ENCODE measurements at places on chromosomes 2 and 18. TPM values are rescaled to one million over a fixed set of nuclear protein-coding genes. Genes with fewer than 3 reads are reported as not detected.

VWA3B gene
- 1.2 TPM for polyA plus RNA-seq

- peak; percentile 83 for DNase-seq
These were observed 47.0 kb downstream of the CYP27C1 start for GRCh38 chr2:127173057-127173456.

DNA sequence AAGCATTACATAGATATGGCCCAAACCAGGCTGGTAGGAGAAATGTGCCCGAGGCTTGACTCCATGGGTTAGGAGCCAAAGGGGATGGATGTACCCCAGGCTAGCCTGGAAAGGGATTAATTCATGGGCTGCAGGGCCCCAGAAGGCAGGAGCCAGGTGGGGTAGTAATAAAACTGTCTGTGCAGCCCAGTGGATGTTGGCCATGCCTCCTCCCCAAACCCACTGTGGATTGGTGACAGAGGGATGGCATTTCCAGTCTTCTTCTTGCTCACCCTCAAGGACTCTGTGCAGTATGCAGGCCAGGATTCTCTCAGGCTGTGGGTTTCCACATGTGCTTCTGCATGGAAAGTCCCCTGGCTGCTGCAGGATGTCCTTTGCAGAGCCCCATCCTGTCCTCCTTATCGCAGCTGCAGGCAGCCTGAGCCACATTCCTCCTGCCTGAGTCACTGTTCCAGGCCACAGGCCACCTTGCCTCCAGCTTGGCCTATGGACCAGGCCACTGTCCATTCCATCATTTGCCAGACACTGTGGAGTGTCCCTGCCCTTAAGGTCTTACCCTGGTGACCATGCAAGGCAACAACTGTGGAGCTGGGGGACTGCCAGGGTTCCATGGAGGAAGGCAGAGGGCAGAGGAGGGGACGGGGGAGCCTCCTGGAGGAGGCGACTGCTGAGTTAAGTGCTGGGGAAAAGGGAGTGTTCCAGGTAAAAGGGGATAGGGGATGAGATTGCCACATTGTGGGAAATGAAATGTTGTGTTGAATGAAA is 38.9 kb downstream of the INO80C start:
- DNase-seq, result peak; percentile 74

ANKRD30BL gene
- not detected for polyA plus RNA-seq

HOXD10 gene
- 1.5 TPM for polyA plus RNA-seq

HRH4 gene
- not detected for polyA plus RNA-seq

GRCh38 chr2:151904807-151905206 is 76.6 kb upstream of the ARL5A start:
- no peak for DNase-seq

DNA sequence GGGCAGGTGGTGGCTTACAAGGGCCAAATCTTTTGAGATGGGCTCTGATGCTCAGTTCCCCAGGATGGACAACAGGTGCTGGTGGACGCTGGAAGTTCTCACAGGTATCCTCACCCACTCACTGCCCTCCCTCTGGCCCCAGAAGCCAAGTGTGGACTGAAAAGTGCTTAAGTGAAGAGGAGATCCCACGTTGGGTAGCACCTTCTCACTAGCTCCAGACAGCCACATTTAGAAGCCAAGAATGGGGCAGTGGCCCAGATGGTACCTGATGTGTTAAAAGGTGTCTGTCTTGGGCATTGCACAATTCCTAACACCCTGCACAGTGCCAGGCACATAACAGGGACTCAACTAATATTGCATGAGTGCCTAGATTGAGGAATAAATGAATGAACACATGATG is 115.3 kb upstream of the TEX51 start:
- no peak for DNase-seq

- no peak for DNase-seq
These were observed 894.7 kb downstream of the TMEM182 start for GRCh38 chr2:103656558-103656957.

GRCh38 chr2:1708476-1709334 is 35.6 kb downstream of the PXDN start:
- DNase-seq, result peak; percentile 67

DNA sequence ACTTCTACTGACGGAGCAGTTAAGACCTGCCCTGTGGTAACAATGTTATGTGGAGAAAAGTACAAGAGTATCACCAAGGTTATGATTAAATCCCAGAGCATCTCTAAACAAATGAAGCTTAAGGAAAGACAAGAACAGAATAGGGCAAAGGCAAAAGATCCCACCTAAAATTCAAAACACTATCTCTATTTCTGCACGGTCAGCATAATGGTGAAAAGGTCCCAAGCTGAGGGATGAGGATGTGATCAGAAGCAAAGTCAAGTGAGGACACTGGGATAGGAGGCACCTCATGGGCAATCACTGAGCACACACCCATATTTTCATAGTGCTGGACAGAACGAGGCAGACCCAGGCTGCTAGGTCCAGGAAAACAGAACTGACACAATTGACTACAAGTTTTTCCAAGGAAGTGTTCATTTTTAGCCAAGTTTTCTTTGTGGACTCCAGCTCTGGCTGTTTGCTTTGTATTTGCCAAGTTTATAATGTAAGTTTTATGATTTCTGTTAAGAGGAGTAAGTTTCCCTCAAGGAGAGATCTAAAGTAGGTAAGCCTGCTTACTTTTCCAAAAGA is 77.8 kb downstream of the NCKAP5 start:
- no peak for DNase-seq

DNA sequence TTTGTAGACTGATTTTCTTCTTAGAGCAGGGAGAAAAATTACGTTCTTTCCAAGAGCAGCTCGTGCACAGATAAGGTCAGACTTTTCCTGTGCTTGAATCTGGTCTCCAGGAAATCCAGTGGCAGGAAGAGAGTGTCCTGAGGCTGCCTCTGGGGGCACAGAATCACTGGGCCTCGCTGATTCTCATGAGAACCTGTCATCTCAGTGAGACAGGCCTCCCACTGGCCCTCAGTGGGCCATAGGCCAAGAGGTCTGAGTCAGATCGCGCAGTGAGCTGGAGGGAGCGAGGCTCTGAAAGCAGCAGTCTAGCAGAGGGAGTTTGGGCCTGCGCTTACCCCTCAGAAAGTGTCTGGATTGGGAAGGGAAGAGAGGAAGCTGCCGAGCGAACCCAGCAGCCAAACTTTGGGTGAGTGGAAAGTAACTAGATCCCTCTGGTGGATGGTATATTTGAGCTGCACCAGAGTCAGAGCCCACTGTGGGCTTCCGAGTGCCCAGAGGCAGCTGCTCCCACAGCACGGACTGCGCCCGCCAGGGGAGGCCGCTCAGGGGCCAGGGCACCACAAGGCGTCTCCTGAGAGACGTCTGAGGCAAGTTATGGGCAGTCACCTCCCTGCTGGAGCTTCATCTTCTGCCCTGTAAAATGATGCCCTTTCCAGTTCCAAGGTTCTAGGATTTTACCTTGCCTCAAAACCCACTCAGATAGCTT is 8.2 kb downstream of the GDF7 start:
- DNase-seq, result no peak

CFAP221 gene
- polyA plus RNA-seq, result 0.07 TPM

DNA sequence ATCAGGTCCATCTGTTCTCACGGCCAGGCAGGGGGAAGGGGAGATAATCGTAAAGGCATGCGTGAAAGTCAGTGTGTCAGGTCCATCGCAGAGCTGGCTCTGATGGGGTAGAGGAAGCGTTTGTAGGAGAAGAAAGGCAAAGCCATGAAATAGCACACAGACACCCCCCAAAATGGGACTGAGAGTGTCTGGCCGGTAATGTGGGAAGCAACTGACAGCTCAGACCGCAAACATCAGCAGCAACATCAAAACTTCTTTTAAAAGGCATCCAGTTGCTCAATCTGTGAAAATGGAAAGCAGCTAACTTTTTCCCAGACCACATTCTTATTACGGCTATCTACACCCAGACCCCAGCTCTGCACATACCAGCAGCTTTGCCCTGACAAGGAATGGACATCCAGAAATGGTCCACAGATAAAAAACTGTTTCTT is 232.6 kb downstream of the EN1 start:
- no peak for DNase-seq

- no peak for DNase-seq
These were observed 171.6 kb downstream of the IKZF2 start for GRCh38 chr2:212979799-212980198.

DNA sequence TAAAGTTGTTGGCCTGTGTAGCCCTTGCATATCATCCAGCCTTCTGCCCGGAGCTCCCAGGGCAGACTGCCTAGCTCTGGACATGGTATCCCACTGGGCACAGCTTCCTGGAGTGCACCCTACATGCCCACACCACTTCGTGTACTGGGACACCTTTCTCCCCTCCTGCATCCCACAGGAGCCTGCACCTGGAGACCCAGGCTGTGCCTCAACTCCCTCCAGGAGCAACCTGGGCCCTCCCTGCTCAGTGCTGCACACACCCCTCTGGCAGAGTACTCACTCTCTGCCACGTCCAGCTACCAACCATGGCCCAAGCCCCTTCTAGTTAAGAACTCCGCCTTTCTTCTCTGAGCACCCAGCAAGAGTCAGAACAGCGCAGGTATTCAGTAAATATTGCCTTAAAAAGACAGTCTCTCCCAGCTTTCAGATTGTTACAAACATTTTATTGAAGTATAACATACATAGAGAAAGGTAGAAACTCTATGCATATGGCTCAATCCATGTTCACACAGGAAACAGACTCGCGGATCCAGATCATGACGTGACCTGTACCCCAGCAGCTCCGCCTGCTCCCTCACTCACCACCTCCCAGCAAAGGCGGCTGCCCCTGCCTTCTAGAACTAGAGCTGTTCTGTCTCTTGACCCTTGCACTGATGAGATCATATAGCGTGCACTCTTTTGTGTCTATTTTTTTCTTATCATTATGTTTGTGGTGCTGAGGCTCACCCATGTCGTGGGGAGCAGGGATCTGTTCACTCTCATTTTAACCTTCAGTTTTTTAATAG is 98.4 kb upstream of the MYCN start:
- no peak for DNase-seq

ZNF519 gene
- under 0.01 TPM for polyA plus RNA-seq

EML4 gene
- 16.2 TPM for polyA plus RNA-seq
